ENCODE measurements at places on chromosomes 1 and 21. TPM values are rescaled to one million over a fixed set of nuclear protein-coding genes. Genes with fewer than 3 reads are reported as not detected.
A peak's percentile ranks its signal among the peaks of the same experiment; 100 is the strongest.

DNA sequence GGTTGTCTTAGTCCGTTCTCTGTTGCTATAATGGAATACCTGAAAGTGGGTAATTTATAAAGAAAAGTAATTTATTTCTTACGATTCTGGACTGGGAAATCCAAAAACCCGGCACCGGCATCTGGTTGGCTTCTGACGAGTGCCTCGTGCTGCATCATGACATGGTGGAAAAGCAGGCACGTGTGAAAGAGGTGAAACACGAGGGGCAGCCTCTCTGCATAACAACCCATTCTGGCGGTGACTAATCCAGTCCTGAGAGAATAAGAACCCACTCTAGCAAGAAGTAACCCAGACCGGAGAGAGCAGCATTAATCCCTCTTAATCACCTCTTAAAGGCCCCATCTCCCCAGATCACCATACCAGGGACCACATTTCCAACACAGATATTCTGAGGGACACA lies 2.7 kb upstream of the EDEM3 start:
- DNase-seq: no peak

DNA sequence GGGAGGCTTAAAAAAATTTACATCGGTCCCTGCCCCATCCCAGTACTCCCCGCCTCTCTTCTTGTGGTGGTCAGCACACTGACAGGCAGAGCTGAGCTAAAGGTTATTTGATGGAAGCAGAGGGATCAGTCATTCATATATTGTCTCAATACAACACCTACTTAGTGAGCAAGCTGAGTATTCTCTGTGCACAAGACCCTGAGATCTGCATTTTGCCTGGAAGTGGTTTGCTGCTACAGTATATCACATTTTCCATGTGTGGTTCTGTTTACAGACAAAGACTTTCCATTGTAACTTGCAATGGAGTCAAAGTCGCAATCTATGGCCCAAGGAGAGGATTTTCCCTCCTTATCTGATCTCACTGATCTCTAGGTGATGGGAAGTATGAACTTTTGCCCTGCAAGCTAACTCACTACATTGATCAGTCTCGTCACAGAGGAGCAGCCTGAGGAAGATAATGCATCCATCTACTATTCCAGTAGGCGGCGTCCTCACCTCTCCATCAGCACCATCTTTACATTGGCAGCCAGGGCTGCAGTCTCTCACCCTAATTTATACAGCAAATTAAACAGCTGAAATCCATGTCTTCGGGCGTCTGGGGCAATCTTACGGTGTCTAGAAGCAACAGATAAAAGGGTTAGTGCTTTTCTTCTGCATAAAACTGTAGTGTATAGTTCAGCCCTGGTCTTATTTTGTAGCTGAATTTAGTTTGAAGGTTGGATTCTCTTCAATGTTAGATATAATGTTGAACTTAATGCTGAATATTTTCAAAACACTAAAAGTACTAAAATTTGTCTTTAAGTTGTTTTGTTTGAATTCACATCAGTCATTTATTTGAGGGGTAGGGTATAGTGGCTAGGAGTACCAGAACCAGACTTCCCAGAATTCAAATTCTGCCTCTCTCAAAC lies 3.2 kb upstream of the TRAF5 start:
- peak; percentile 88 for DNase-seq

DNA sequence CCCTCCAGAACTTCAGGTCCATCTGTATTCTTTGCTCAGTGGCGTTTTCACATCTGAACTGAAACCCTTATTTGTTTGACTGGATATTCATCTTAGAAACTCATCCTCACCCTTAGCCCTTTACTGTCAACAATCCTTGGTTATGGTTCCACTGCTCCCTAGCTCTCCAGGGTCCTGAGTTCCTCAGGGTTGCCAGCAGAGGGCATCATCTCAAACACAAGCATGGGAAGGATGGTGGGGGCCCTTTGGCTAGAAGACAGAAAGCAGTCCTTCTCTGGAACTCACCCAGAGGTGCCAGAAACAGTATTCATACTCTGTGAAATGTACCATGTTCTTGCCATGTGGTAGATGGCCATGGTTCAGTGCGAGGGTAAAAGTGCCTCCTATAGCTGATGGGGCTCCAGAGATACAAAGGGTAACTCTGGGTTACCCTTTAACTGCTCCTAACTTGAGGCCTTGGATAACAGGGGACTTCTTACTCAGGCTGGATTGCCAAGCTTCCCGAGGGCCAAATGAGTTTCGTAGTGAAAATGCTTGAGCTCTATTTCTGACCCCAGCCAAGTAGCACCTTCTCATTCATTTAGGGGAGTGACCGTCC lies 11.3 kb downstream of the NCSTN start:
- peak; percentile 69 for DNase-seq

- no peak for DNase-seq
These were observed 21.4 kb downstream of the MRAP start for GRCh38 chr21:32320059-32320458.

DNA sequence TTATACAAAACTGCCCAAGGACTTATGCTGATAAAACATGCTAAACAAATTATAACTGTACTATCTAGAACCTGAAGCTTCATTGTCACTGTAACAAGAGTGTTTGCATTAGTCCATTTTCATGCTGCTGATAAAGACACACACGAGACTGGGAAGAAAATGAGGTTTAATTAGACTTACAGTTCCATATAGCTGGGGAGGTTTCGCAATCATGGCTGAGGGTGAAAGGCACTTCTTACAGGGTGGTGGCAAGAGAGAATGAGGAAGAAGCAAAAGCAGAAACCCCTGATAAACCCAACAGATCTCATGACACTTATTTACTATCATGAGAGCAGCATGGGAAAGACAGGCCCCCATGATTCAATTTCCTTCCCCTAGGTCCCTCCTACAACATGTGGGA lies 100.4 kb downstream of the SPATA6 start:
- DNase-seq: no peak

- no peak for DNase-seq
These were observed 64.8 kb upstream of the WNT4 start for GRCh38 chr1:22207511-22208267.

- DNase-seq: no peak
These were observed 295.0 kb downstream of the VAV3 start for GRCh38 chr1:107669996-107670395.

- DNase-seq: no peak
These were observed 209.9 kb downstream of the ZNF326 start for GRCh38 chr1:90204780-90205179.

DNA sequence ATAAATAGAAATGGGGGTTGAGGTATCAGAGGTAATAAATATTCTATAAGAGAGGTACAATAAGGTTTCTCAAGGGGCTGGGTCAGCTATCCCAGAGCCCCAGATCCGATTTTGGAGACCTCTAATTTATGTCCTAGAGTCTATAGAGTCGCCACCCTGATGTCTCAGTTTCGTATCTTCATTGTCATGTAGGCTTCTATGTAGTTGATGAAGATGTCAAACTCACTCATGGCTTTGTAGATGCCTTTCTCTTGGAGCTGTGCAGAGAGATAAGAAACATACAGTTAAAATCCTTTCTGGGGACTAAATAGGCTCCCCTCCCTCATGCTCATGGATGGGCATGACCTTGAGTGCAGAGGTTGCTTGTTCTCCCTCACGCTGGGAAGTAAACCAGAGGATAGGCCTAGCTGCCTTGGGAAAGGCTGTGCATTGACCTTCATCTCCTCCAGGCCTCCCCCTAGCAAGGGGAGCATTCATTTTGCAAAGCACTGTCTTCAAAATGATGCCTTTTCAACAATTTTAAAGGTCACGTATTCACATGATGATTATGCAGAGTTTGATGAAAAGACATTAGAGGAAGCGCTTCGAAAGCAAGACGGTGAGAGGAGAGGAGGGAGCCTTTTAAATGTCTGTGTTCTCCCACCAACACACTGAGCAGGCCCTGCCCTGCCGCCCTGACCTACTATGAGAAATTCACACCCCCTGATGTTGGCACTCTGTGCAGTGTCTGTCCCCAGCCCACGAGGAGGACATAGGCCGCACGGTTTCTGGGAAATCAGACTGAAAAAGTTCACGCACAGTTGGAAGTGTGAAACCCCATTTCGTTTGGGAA lies 1.9 kb upstream of the IL19 start:
- no peak for DNase-seq

DNA sequence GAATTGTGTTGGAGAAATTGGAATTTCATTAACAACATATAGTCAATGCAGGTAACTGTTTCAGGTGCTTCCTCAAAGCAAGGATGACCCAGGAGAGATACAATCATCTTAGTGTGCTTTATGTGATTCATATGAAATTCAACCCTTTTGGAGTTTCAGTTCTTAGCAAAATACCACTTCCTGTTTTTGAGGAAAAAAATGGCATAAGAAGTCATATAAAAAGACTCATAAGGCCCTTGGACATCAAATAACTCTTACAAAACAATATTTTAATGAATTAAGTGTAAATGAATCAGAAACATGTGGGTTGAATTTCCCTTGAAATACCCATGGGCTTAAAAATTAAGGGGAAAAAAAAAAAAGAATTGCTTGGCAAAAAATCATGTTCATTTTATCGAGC lies 926.6 kb downstream of the LTN1 start:
- DNase-seq: peak; percentile 46

DNA sequence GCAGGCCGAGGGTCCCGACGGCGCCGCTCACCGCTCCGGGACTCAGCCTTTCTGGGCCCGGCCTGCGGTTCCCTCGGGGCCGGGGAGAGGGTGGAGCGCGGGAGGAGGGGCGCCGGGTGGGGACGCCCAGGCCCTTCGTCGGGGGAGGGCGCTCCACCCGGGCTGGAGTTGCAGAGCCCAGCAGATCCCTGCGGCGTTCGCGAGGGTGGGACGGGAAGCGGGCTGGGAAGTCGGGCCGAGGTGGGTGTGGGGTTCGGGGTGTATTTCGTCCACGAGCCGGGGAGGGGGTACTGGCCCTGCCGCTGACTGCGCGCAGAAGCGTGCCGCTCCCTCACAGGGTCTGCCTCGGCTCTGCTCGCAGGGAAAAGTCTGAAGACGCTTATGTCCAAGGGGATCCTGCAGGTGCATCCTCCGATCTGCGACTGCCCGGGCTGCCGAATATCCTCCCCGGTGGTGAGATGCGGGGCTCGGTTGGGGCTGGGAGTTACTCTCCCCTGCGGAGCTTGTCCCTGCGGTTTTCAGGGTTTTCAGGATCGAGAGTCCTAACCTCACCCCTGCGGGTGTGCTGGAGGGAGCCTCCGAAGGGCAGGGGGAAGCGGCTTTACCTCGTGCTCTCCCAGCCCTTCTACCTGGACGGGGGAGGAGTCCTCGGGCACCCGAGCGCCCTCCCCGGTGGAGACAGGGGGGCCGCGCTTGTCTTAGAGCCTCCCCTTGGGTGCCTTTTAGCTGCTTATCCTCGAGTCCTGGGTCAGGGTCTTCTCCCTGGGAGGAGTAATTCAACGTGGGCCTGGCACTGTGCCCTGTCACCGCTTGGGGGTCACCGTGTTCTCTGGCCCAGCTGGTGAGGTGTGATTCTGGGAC lies 2.1 kb downstream of the SAMD11 start:
- DNase-seq: no peak

GRCh38 chr21:18529254-18529653 lies 125.7 kb upstream of the TMPRSS15 start:
- DNase-seq: no peak

- DNase-seq: peak; percentile 72
These were observed at the start of gene RHOC for GRCh38 chr1:112706505-112707220. RHOC (minus strand) TSS chr1:112707127; CDS start chr1:112703799, 3,328 bp downstream.

Gene ZBTB7B
- 17.1 TPM for total RNA-seq

Gene SPRR2F
- not detected for total RNA-seq

Gene S100A7A
- total RNA-seq: not detected

Gene ADGRL2
- total RNA-seq: not detected

Gene PLEKHA6
- total RNA-seq: not detected

Gene ISG15
- total RNA-seq: 127 TPM
